Activated naive CD8-positive, alpha-beta T cell treated with anti-CD3 and anti-CD28 coated beads, Interleukin-2, amount 50 U/mL, for 24 hours (primary cell): ENCODE measurements at places on chromosomes 12 and 14.

GRCh38 chr14:68705741-68706283 is 87.1 kb downstream of the ZFP36L1 start:
- DNase-seq = no peak

GRCh38 chr12:110677206-110677911 is 11.6 kb downstream of the HVCN1 start:
- DNase-seq = no peak

DNA sequence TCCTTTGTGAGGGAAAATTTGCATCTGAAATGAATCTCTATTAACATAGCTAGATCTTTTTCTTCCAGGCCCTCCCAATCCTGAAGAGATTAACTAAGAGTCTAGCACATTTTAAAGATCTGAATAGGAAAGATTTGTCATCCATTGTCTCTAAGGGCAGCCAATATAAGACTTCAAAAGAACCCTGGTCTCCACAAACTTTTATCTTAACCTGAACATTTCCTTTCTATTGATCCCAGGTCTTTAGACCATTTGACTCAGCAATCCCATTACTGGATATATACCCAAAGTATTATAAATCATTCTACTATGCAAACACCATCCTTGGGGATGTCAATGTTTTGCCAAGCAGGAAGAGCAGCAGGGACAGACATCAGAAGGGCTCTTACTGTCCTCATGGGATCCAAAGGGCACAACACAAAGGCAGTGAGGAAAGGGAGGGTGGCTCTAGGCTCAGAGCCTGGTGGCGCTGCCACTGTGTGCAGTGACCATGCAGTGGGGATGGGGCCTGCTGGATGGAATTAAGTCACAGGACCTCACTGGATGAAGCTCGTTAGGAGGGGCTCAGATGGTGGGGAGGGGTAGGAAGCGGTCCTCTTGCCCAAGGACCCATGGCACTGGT is 12.7 kb upstream of the BDKRB2 start:
- DNase-seq = no peak

GRCh38 chr12:24487606-24488005 is 461.3 kb downstream of the BCAT1 start:
- no peak for DNase-seq

GRCh38 chr12:66240096-66240820 is 51.2 kb downstream of the IRAK3 start:
- no peak for DNase-seq

- DNase-seq = no peak
Measured at GRCh38 chr12:66941150-66941549, 262.3 kb upstream of the GRIP1 start.

DNA sequence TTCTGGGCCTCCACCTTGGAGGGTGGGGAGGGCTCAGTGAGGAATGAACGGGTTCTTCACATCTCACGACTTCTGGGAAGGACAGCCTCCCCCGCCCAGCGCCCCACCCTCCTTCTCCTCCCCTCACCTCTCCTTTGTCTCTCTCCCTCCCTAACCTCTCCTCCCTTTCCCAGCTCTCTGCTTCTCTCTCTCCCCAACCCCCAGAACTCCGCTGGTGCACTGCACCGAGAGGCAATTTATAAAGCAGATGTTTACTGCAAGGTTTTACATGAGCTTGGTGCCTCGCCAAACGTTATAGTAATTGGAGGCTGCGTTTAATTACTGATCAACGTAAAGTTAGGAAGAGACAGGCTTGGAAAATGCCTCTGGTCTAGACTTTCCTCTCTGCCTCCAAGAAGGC is 42.9 kb upstream of the FAM222A start:
- DNase-seq = no peak

- DNase-seq = no peak
Measured at GRCh38 chr12:101863981-101864380, 13.4 kb upstream of the DRAM1 start.

DNA sequence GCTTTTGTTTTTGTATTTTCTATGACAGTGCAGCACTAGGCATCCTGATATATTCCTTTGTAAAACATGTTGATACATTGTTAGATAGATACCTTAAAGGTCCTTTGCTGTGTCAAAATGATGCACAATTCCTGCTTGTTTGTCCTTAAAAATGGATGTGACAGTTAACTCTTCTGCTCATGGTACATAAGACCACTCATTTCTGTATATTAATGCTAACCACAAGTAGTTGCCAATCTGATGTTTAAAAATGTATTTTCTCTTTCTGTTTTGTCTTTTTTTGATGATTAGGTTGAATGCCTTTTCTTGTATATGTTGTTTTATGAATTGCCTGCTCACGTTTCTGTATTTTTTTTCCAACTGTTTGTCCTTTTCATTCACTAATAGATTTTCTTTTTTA is 35.1 kb downstream of the ATF7IP start:
- DNase-seq = no peak

GRCh38 chr12:3559601-3560294 is 68.7 kb downstream of the PRMT8 start:
- no peak for DNase-seq

DNA sequence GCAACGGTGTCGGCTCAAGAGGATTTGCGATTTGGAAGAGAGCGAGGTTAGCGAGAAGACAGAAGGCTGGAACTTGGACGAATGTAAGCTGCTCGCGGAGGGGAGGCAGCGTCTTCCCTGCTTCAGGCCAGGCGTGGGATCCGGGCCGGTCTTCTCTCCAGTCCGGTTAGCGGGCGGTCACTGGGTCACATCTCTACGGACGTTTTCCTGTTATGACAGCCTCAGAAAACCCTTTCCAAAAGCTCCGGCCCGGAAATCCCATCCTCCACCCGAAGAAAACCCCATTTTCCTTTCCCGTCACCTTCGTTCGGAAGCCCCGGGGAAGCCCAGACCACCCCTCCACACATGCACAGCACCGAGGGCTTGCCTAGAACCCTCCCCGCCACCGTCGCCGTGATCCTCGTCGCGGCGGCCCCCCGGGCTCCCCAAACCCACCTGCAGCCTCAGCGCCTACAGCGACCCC is 268 bp downstream of the NDUFB1 start:
- DNase-seq = no peak

- DNase-seq = no peak
Measured at GRCh38 chr12:53200458-53201176, 6.4 kb downstream of the ITGB7 start.

DNA sequence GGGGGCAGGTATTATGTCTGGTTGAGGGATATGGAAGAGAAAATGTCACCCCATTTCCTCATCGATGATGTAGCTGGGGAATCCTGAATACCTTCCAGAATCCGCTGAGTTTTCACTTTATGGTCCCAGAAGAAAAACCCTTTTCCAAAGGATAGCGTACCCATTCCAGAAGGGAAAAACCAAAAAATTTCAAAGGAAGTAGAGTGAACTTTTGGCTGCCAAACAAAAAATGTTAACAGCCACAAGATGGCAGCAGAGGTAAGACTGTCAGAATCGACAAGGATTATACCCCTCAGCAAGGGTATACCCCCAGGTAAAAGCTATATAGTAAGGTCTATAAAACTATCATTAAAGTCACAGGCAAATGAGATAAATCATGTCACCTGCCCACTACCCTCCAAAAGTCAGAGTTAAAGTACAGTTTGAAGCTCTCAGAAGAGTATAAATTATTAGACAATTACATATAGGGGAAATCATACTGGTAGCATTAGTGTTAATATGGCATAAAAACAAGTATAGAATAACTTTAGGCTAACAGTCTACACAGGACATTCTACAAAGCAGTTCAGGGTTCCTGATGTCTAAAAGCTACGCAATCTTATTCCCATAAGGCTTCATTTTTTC is 18.0 kb downstream of the ACIN1 start:
- peak; percentile 28 for DNase-seq

GRCh38 chr14:22268875-22269274 is 320.1 kb downstream of the DAD1 start:
- no peak for DNase-seq

DNA sequence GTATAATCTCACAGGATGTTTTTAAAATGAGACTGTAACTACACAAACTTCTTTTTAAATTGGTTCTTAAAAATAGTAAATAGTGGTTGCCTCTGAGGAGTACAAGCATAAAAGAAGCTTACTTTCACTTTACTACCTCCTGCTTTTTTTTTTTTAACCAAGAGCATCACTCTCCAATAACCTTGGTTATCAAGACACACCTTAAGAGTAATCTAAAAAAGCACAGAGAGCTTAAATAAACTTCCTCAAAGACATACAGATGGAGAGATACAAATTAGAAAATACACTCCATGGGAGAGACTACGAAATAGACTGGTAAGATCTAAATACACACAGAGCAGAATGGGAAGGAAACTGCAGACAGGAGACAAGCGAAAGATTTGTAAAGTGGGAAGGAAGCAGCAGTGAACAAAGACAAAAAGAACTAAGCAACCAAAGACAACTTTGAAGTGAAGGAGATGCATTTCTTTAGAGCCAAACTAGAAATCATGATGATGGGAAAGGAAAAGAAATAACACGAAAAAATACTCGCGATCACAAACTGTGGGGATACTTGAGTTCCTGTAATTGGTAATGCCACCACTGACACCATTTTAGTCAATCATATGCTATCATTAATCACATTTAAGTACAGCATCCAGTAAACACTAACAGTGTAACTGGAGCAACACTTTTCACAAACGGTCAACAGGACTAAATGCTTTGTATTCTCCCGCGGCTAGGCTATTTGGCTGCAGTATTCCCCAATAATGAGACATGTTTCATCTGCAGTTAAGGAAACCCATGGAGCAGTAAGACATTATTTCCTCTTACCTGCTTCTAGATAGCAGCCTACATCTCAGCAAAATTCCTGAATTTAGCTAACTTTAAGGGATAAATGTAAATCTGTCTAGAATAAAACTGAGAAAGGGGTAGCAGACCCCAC is 8.2 kb downstream of the SINHCAF start:
- no peak for DNase-seq
